Common myeloid progenitor, CD34-positive (primary cell): ENCODE measurements at places on chromosomes 1 and 21.

DNA sequence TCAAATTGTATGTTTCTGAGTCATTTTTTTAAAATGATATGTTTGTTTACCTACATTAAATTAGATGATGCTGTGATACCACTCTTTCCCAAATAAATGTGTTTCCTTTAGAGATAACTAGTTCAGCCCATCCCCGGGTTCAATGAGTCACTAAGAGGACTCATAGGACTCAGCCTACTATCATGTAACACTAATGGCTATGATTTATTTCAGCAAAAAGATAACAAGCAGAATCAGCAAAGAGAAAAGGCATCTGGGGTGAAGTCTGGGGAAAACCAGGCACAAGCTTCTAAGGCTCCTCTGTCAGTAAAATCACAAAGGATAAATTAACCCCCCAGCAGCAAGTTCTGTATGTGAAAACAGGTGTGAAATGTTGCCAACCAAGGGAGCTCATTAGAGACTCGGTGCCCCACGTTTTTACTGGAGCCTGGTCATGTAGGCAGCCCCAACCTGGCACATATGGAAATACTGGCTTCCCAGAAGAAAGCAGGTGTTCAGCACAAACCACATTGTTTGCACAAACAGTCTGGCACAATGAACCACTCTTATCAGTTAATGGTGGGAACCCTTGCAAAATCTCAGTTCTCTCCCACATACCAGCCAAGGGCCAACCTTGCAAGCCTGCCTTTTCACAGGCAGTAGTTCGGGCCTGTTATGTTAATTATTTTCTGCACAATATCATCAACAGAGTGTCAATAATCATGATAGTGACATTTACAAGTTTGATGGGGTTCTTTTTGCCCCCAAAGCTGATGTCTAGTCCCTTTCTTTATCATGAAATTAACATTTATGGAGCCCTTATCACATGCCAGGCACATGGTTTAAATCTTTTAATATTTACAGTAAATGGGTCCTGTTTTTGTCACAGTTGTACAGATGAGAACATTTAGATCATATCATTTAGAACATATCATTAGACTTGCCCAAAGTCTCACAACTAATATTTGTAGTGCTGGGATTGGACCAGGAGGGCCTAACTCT, 23.1 kb upstream of the CNN3 start:
- no peak for DNase-seq
- no peaks in the 10 kb centered on the region for H3K36me3 ChIP-seq
- no peak overlapping the region for H3K4me3 ChIP-seq
- H3K27ac ChIP-seq, result no peak overlapping the region
- H3K4me1 ChIP-seq, result no peaks in the 10 kb centered on the region
- H3K27me3 ChIP-seq, result no peaks in the 10 kb centered on the region

GRCh38 chr1:2840036-2840809, 38.7 kb upstream of the TTC34 start:
- no peak overlapping the region for H3K27ac ChIP-seq
- H3K4me1 ChIP-seq, result peaks cover 24% of the 10 kb centered on the region
- peak; percentile 96 for DNase-seq
- no peaks in the 10 kb centered on the region for H3K36me3 ChIP-seq
- H3K4me3 ChIP-seq, result peak overlapping the region; percentile 7

- no peaks in the 10 kb centered on the region for H3K27me3 ChIP-seq
- H3K36me3 ChIP-seq, result no peaks in the 10 kb centered on the region
- H3K4me3 ChIP-seq, result no peak overlapping the region
- no peaks in the 10 kb centered on the region for H3K4me1 ChIP-seq
- no peak overlapping the region for H3K27ac ChIP-seq
- no peak for DNase-seq
These were observed 42.4 kb upstream of the GRHL3 start for GRCh38 chr1:24276791-24277190.

DNA sequence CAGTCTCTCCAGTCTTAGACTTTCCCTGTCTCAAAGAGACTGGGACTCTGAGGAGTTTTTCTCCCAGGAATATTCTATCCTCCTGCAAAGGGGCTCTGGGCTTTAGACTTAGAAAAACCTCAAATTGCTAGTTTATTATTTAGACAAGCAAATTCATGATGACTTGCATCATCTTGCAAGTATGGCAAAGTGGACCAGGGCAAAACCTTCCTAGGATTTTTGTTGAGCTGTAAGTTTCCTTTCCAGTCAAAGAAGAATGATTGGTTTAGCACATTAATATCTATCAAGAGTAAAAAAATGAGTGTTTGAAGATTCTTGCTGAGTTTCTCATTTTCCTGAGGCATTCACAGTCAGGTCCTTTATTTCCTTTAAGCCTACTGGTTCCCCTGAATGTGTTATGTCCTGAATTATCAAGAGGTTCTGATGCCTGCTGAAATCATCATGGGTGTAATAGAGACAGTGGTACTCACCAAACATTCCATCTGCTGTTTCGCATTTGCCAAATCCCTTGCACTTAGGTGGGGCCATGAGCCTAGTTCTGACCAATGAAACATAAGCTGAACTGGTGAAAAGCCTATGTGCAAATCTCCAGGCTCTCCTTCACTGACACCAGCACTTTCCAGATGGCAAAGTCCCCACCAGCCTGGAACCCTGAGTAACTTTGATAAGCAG, 25.2 kb upstream of the SPAG17 start:
- H3K27me3 ChIP-seq, result no peaks in the 10 kb centered on the region
- no peaks in the 10 kb centered on the region for H3K4me1 ChIP-seq
- no peak overlapping the region for H3K4me3 ChIP-seq

- H3K36me3 ChIP-seq, result no peaks in the 10 kb centered on the region
- DNase-seq, result no peak
- no peak overlapping the region for H3K27ac ChIP-seq
- no peak overlapping the region for H3K4me3 ChIP-seq
- H3K27me3 ChIP-seq, result no peaks in the 10 kb centered on the region
- peaks cover 12% of the 10 kb centered on the region for H3K4me1 ChIP-seq
These were observed 17.2 kb downstream of the PODN start for GRCh38 chr1:53079251-53079650.

DNA sequence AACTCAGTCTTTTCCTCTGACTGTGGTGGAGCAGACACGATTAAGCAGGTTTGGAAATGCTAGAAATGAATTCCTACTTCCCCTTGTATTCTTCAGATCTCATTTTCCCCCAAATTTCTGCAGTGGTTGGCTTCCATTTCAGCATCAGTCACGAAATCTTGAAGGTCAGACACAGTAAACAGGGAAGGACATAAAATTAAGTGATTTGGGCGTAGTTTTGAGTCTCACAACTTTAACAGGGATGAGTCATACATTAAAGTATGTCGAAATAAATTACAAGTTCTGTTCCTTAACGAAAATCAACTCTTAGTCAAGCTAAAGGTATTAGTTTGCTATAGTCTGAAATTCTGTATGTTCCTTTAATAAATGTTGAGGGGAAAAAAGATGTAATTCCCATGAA, 61.1 kb downstream of the HNRNPR start:
- no peaks in the 10 kb centered on the region for H3K4me1 ChIP-seq
- H3K36me3 ChIP-seq, result peaks cover 23% of the 10 kb centered on the region
- no peaks in the 10 kb centered on the region for H3K27me3 ChIP-seq
- no peak overlapping the region for H3K27ac ChIP-seq
- no peak for DNase-seq
- H3K4me3 ChIP-seq, result no peak overlapping the region

- H3K4me1 ChIP-seq, result no peaks in the 10 kb centered on the region
- no peak for DNase-seq
- H3K4me3 ChIP-seq, result no peak overlapping the region
- peaks cover 8% of the 10 kb centered on the region for H3K36me3 ChIP-seq
These were observed 66.3 kb downstream of the RABGAP1L start for GRCh38 chr1:174225499-174226204.

GRCh38 chr1:35808450-35809113, 766 bp downstream of the AGO4 start:
- H3K27me3 ChIP-seq, result no peaks in the 10 kb centered on the region
- peaks cover 37% of the 10 kb centered on the region for H3K4me1 ChIP-seq
- H3K36me3 ChIP-seq, result no peaks in the 10 kb centered on the region
- peak; percentile 10 for DNase-seq

- H3K27ac ChIP-seq, result no peak overlapping the region
- H3K4me3 ChIP-seq, result no peak overlapping the region
- H3K36me3 ChIP-seq, result no peaks in the 10 kb centered on the region
- no peaks in the 10 kb centered on the region for H3K4me1 ChIP-seq
- H3K27me3 ChIP-seq, result no peaks in the 10 kb centered on the region
These were observed 90.6 kb upstream of the KCTD3 start for GRCh38 chr1:215476541-215476940.

DNA sequence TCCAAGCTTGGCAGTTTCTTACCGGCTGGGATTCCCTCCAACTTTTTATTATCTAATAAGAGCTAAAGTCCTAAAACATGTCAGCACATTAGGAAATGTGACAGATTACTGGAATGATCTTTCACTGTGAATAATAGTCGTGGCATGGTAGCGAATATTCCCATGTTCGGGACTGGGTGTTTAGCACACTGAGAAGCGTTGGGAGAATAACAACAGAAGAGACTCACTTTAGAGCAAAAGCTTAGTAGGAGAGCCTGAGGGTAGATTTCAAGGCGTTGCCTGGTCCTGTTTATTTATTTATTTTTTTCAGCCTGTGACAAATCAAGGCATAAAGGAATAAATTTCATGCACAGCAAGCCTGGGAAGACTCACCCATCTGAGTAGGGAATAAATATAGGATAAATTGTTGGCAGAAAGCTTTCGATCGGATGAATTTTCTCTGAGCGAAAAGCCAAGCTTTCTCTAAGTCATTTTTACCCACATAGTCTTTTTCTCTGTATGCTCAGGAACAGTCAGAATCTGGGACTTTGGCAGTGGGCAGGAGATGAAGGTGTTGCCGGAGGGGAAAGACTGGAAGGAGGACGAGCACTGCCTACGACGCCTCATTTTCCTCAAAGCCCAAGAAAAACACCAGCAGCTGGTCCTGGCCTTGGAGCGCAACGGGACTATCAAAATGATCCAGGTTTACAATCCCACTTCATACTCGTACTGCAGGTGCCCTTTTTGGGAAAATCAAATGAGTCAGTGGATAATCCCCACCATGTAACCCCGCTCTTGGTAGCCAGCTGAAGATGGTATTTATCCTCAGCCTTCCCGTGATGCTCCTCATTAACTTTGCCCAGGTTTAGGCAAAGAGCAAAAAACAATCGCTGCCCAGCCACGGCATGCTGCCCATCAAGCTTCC, 97.2 kb downstream of the WDR64 start:
- no peaks in the 10 kb centered on the region for H3K36me3 ChIP-seq
- no peak for DNase-seq
- no peaks in the 10 kb centered on the region for H3K27me3 ChIP-seq
